NCI-H2107 (cell line): ENCODE measurements at places on chromosomes 11 and 22.

DNA sequence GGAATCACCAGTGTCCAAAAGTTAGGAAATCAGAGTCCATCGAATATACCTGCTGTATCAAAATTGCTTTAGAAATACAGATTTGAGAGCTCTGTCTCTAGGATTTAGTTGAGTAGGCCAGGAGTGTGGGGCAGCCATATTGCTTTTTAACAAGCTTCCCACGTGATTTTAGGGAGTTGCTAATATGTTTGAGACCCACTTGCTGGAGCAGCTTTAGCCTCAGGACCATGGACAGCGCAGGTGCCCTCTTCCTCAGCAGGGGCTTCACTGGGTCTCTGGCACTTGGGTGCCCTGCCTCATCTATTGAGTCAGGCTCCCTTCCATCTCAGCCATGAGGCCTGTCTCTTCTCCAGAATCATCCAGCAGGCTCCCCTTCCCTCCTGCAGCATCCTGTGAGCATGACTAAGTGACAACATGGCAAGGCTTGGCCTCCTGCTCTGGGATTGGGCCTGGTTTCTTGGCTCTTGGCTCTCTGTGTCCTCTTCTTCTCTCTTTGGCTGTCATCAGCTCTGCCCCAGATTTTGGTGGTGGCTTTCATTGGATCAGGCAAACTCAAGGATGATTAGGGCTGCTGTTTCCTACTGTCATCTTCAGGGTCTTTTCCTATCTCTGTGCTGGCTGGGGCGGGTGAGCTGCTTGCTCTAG, 70.0 kb downstream of the SGSM1 start:
- no peak for DNase-seq

- DNase-seq = no peak
These were observed 683 bp downstream of the PLA2G6 start for GRCh38 chr22:38180841-38181452.

GRCh38 chr11:65646958-65647701, 9.2 kb downstream of the SIPA1 start:
- no peak for DNase-seq

DNA sequence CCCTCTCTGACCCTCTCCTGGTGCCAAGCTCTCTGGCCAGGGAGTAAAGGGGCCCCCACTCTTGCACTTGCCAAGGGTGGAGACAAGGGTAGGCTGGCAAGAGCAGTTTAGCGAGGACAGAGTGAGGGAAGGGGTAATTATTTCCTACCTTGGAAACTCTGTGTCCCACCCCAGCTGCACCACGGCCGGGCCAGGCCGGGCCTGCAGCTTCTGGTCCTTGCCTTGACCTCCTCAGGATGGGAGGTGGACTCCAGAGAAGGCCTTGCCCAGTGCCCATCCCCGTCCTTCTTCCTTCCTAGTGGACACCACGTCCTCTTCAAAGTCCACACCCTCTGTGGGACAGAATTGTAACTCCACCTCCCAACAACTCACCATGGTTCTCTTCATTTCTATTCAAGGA, 18.4 kb upstream of the OSBPL5 start:
- DNase-seq = no peak

DNA sequence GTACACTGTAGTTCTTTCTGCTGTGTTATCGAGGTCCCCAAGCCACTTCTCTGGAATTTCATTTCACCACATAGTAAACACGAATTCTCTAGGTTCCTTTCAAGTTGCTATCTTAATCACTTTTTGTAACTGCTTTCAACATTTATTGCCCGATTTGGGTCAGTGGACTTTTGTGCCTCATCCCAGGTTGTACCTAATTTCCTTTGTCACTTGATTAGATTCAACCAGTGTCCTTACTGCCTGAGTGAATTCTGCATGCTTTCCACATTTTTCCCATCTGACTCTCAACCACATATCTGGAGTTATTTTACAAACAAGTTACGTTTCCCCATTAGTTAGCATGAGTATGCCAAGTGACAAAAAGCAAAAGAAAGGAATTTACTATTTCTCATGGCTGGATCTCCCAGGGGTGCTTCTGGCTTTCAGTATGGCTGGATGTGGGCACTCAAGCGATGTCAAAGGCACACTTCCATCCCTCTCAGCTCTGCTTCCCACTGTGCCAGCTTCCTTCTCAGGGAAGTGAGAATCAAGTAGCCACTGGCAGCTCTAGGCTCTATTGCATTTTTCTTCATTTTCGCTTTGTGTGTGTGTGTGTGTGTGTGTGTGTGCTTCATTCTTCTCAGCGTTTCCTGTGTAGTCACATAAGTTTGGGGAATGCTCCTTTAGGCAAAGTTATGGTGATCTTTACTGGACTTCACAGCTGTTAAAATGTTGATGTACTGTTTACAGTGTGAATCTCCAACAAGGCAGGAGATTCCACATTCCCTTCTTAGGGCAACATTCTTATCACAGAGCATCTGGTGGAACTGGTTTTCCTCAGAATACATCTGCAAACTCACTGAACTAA, 128.9 kb downstream of the DBX1 start:
- DNase-seq = no peak

DNA sequence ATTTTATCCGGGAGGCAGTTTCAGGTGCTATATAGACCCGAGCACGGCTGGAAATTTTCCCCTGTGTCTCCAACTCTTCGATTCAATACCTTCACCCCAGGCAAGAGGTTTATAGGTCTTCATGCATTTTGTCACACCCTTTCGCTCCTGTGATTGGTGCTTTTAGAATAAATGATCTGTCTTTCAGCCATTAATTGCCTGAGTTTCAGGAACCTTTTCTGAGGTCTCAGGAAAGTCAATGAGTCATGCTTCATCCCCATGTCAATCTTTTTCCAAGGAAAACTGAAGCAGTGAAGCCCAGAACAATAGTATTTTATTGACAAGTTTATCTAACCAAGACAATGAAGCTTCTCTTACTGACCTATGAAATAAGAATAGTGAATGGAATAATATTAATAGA, 29.9 kb downstream of the FAM181B start:
- no peak for DNase-seq

- DNase-seq = no peak
These were observed 3.7 kb downstream of the ACAT1 start for GRCh38 chr11:108125096-108125495.

DNA sequence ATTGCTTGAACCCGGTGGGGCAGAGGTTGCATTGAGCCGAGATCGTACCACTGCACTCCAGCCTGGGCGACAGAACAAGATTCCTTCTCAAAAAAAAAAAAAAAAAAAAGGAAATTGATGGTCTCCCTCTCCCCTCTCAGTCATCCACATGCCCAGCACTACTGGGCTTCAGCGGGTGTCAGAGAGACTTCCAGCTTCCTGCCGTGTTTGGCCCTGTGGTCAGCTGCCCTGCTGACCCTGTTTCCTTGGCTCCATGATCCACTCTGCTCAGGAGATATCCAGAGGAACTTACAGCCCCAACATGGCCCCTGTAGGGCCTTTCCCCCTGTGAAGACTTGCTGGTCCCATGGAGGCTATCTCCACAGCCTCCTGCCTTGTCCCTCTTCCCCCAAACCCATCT, 6.1 kb upstream of the PNPLA3 start:
- no peak for DNase-seq

DNA sequence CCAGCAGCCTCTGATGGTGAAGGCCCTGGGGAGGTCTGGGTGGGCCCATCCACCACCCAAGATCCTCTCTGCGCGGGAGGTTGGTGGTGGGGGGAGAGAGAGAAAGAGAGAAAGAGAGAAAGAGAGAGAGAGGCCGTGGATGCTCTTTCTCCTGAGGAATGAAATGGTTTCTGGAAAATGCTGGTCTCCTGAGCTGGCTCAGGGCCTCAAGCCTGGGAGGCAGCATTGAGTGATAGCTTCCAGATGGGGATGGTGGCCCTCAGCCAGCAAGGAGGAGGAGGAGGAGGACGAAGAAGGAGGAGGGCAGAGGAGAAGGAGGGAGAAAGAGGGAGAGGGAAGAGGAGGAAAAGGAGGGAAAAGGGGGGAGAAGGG, 4.6 kb downstream of the TSPAN32 start:
- DNase-seq = no peak

DNA sequence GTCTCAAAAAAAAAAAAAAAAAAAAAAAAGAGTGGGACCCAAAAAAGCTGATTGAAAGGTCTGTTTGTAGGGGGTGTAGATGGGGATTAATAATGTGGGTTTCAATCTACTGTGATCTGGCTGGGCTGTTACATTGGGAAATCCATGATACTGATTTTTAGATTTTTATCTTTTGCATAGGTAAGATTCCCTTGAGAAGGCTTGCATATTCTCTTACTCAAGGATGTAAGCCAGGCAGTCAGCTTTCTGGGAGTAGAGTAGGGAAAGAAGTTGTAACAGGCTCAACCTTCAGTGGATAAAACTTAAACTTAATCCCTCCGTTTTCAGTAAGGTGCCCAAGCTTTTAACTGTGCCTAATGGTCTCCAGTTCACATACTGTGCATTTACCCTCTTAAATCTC, 1.9 kb upstream of the CHEK1 start:
- DNase-seq = no peak

DNA sequence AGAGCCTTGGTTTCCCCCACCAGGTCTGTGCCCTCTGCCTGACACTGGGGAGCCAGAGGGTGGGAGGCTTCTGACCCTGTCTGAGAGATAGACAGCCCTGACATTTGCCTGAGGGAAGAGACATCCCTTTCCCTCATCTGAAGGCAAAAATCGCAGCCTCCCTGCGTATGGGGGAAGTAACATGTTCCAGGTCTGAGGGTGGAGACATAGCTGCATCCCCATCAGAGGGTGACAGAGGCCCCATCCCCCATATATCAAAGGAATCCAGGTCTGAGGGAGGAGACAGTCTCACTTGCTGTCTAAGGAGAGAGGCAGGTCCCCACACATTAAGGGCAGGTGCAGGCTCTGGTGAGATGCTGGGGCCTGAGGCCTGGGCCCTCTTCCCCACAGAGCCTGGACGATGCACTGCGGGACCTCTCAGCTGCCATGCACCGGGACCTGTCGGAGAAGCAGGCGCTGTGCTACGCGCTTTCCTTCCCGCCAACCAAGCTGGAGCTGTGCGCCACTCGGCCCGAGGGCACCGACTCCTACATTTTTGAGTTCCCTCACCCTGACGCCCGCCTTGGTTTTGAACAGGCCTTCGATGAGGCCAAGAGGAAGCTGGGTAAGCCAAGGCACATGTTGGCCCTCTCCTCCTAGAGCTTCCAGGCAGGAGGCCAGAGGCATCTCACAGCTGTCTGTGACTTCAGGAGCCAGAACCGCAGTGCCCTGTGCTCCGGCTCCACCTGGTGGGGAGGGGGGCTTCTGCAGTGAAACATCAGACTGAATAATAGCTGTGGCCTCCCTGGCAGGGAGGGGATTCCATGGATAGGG, 16.1 kb upstream of the RELT start:
- DNase-seq = no peak

DNA sequence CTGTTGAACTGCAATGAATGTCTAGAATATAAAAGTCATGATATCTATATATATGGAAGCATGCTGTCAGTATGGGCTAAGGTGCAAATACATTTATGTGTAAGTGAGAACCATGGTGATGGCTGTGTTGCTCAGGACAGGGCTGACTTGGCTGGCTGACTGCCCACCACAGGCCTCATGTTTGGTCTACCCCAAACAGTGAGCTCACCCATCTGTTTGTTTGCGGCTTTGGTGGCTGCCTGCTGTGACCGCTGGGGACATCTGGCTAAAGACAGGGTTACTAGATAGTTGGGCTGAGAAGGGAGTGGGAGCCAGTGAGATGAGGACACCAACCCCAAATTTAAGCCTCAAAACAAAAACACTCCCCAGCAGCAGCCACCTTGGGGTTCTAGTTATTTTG, 6.3 kb downstream of the CD44 start:
- DNase-seq = no peak

- no peak for DNase-seq
These were observed 1475.2 kb downstream of the TBC1D22A start for GRCh38 chr22:48237466-48238283.

DNA sequence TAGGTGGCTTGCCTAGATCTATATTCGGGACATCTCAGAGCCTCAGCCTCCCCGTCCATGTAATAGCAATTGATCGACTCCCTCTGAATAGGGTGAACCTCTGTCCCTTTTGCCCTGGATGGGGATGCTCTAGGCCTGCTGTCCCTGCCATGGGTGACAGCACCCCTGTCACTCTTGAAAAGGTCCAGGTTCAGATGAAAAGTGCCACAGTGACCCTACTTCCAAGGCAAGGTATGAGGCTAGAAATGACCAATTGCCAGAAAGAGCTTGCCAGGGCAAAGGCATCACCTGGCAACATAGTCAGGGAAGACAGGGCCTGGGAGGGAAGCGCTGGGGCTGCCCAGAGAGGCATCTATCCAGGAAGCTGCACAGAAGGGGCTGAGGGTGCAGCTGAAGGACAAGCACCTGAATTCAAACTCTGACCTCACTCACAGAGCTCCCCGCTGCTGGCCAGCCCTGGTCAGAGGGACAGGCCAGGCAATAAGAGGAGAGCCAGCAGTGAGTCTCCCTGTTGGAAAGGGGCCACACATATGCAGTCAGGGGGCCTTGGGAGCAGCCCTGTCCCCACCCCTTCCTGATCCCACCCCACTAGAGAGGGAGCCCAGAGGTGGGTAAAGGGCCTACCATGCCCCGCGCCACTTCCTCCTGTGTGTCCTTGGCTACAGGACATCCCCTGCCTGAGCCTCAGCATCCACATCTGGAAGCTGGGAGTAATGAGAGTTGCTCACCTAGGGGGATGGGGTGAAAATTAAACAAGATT, 9.0 kb upstream of the APOBEC3A start:
- DNase-seq = no peak

DNA sequence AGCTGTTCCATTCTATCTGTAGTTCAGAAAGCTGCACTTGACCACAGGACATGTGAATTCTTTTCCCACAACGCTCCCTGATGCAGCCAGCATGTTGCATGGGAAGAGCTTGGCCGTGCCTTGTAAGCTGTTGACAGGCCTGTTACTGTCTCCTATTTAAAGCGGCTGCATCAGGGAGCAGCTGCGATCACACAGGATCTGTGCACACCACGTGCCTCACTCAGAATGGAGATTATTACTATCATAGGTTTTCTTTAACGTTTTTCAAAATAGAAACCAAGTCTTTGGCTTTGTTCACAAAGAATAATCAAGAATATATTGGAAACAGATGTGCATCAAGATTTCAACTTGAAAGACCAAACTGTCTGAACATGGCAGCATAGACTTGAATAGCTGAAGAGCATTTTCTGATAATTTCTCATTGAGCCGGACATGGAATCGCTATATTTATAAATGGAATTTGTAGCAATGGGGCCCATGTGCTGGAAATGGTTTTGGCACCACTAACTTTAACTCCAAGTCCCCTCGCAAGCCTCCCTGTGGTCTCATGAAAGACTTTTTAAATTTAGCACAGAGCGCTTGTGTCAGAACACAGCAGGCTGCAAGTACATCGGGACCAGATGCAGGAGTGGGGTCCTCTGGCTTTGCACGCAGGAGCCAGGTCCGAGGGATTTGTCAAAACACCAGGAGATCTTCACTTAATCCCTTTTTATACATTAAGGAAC, 40.8 kb upstream of the MYO18B start:
- DNase-seq = no peak

DNA sequence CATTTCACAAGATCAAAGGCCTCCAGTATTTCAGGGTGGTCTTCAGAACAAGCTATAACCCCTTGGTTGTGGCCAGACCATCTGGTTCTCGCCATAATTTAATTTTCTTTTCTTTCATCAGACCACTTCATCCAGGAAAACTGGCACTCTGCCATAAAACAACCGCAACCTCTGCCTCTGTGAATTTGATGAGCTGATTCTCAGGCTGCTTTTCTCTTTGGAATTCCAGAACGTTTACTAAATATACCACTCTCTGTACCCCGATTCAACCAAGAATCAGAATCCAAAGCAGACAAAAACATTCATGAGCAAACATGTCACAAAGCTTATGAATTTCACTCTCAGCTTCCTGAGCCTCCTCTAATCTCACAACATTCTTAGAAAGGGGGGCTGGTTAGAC, 331.8 kb upstream of the SYN3 start:
- no peak for DNase-seq

- DNase-seq = no peak
These were observed 706.9 kb downstream of the METTL15 start for GRCh38 chr11:28815110-28815509.

- DNase-seq = no peak
These were observed 36.7 kb upstream of the CLMP start for GRCh38 chr11:123231777-123232176.
